GM06990 (cell line): ENCODE measurements at places on chromosomes 6 and 20.

DNA sequence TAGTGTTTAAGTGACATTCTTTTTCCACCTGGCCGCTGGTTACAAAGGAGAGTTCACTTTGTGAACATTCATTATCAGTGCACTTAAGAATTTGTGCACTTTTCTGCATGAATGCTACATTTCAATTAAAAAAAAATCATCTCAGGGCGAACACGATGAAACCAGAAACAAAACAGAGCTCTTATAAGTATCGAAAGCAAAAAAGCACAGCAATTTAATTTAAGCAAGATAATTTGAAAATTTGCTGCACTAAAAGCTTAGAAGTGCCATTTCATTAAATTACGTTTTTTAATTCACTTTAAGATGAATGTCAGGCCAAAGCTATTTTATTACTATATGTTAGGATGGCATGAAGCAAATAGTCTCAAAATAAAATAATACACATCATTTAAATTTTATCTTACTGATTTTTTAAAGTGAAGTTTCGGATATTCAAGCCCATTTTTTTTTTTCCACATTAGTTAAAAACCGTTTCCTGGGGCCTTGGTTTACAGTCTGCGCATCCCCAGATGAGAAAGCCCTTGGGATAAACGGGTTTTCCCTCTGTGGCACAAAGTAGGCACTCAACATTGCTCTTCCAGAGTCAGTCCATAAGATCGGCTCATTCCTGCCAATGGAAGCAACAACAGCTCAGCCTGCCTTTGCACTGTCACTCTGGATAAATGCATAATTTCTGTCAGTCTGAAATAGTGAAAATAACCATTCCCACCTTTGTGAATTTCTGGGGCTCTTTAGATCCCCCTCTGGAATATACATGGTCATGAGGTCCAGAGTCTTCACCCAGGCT lies 80.1 kb downstream of the FYN start:
- no peak for DNase-seq

DNA sequence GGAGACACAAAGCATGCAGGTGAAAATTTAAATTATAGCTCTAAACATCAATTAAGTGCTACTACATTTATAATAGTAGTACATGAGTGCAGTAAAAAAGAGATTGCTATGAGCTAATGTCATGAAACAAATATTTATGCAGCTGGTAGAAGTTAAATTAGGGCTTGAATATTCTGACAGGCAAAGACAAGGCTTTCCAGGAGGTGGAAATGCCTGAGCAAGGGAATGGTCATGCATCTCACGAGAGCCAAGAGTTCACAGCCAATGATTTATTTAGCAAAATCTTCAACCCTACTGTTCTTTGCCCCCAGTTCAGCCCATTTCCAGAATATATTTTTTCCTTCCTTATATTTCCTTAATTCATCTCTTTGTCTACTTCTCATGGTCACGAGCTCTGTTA lies 128.9 kb downstream of the HIVEP2 start:
- no peak for DNase-seq

DNA sequence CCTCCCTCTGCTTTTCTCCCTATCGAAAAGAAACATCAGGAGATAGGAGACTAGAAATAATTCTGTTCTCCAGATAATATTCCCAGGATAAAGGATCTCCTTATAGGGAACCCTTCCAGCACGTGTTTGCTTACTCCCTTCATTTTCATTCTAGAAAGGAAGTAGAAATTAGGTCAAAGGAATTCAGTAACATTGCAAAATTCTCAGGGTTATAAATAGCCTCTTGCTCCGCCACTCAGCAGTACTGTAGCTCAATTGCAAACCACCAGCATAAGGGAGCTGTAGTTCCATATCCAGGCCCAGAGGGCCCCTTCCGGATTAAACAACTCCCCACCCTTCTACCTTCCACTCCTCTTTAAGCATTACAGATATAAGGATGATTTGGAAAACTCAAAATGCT lies 6.2 kb downstream of the ELMO2 start:
- no peak for DNase-seq

GRCh38 chr20:33229843-33230242 lies 6.0 kb upstream of the BPIFA1 start:
- no peak for DNase-seq

DNA sequence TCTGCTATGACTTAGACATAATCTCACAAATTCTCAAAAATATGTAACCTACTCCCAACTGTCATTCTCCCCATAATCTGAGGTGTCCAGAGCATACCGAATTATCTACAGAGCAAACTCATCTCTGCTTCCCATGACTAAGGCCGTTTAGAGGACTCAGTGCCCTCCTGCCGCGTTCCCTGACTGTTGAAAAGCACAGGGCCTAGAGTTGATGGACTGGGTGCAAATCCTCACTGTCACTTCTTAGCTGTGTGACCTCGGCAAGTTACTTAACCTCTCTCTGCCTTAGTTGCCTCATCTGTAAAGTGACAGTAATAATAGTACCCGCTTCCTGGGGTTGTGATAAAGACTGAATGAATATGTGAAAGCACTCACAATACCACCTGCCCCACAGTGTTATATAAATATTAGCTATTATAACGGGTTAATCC lies 4.7 kb upstream of the TUBB2A start:
- DNase-seq: no peak

GRCh38 chr20:31894980-31895675 lies 24.7 kb downstream of the TTLL9 start:
- DNase-seq: peak; percentile 28
